ENCODE measurements at places on chromosomes 11 and 22.
A peak's percentile ranks its signal among the peaks of the same experiment; 100 is the strongest.

DNA sequence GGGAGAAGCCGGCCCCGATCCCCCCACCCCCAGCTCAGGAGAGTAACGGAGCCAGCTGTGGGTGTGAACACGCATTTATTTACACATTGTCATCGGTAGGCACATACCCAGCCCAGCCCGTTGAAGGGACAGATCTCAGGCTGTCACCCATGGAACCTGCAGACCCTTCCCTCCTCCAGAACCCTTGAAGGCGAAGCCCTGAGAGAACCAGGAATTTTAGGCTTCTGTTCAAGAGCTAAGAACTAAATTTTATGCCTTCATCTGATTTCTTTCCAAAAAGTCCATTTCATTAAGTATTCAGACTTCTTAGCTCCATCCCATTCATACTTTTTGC is 379 bp upstream of the BRMS1 start:
- DNase-seq = no peak

GRCh38 chr11:65918211-65919140 is at the start of gene C11orf68:
Gene C11orf68 (minus strand): TSS chr11:65919062. CDS start chr11:65919031, 31 bp downstream.
- DNase-seq = no peak

DNA sequence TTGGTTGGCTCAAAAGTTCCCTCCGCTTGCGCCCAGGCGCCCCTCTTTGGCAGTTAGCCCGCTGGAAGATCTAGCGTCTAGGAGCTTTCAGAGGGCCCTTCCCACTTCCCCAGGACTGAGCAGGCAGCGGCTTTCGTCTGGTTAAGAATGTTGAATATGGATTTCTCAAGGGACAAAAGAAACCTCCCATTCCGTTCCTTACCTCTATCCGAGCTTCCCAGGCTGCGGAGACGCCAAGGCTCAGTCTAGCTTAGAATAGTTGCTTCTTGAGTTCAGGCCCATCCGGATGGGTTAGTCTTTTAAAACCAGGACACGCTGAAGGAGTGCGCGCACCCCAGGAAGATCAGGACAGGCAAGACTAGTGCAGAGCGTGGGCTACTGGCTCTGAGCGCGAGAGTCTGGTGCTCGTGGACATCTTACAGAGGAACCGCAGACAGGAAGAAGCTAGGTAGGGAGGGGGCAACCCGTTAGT is 1.6 kb downstream of the NELL1 start:
- DNase-seq = no peak

- DNase-seq = peak; percentile 49
These were observed 81.1 kb upstream of the WNT7B start for GRCh38 chr22:46058091-46058420.

- no peak for DNase-seq
These were observed 12.1 kb downstream of the TAF1D start for GRCh38 chr11:93729129-93729616.

- DNase-seq = peak; percentile 48
These were observed 22.6 kb upstream of the PKNOX2 start for GRCh38 chr11:125141686-125142535.

GRCh38 chr11:75547617-75548058 is 14.4 kb upstream of the SERPINH1 start:
- peak; percentile 33 for DNase-seq

DNA sequence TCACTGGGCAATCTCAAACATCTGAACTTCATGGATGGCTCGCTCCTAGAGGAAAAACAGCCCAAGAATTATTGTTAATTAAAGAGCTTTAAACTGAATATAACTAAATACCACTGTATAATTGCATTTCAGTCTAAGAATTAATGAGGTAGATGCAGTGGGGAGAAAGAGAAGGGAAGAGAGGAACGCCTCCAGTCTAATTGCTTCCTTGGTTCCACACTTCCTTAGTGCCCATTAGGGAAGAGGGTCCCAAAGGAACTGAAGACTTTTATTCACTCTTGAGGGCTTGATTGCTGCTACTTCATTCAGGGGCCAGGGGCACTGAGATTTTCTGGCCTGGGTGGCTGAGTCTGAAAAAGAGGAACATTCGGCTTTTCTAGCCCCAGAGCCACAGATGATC is 11.8 kb upstream of the OR10G7 start:
- no peak for DNase-seq

DNA sequence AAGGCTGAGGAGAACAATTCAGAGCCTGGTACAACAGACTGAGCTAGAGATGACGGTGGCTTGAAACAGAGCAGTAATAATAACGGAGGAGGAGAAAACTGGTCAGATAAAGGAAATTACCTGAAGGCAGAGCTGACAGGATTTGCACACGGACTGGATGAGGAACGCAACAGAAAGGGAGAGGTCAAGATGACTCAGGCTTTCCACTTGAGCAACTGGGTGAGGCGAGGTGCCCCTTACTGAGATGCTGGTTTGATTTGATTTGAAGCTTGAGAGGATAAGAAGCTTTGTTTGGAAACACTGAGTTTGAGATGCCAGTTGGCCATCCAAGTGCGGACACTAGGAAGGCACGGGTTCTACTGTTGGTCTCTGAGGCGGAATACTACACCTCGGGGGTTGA is 35.4 kb upstream of the NRIP3 start:
- peak; percentile 18 for DNase-seq

DNA sequence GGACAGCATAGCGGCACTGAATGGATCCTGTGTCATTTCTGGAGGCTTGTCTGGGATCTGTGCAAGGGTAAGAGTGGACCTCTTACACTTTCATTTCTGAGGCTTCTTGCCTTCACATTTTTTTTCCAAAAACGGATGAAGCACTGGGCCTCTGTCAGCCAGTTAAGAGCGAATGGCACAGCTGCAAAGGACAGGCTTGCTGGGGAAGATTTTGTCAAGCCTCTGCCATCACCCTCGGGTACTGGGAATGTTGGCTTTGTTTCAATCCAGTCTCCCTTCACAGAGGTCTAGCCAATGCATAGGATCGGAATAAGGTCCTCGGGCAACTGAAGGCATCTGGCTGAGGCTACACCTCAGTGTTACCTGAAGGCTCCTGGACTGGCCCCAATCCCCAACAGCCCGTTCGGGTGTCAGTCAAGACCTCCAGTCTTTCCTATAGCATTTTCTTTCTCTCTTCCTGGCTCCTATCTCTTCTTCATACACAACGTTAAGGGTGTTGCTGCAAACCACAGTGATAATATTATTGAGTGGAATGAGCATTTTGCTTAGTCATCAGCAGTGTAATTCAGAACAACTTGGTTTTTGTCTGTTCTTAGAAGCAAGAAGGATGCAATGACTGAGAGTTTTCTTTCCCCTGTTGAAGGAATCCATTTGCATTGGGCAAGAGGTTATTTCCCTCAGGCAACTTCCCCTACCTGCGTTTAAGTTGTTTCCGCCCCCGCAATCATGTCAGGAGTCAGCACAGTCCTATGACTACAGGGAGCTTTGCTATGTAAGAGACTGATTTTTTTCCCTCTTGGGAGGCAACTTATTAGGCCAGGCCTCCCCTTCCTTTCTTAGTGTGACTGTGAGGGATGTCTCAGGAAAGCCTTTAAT is 22.8 kb downstream of the NPAT start:
- peak; percentile 43 for DNase-seq

GRCh38 chr11:125994509-125994908 is 48.7 kb downstream of the VSIG10L2 start:
- no peak for DNase-seq

GRCh38 chr11:130666781-130667251 is 218.4 kb downstream of the ADAMTS15 start:
- DNase-seq = no peak

DNA sequence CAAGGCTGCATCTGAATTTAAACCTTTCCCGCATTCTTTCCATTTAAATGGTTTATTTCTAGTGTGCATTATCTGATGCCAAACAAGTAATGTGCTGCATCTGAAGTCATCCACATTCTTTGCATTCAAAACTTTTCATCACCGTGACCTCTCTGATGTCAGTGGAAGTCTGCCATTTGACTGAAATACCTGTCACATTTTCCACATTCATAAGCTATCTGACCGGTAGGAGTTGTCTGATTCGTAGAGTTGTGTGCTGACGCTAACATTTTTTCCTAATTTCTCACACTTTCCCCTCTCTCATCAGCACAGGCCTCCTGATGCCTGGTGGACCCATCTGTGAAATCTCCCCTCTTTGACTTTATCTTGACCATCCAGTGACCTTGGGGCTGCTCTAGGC is 79.9 kb upstream of the BARX2 start:
- DNase-seq = no peak

GRCh38 chr11:30983776-30984441 is 385.6 kb downstream of the DCDC1 start:
- DNase-seq = no peak

DNA sequence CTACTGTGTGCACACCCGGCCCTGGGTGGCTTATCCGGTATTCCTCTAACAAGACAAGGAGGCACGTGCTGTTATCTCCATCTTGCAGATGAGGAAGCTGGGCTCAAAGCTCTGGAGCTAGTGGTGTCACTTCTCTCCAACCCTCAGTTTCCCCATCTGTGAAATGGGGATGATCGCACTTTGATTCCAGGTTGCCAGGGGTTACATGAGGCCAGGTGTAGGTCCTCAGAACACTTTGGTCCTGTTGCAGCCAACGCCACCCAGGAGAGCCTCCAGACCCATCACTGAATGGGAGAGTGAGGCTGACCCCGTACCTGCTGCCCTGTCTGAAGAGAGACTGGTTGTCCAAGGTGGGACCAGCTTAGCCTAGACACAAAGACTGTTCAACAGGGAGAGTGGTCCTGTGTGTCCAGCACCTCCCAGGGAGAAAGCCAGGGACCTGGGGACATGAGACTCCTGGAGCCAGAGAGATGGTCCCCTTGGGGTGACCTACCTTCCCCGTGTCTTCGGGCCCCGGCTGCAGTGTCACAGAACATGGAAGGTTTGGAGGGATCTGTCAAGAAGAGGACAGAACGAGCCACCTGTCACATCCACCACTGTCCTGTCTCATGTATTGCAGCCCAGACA is 41.0 kb downstream of the TPBGL start:
- DNase-seq = no peak

- no peak for DNase-seq
These were observed 1245.7 kb downstream of the BRD1 start for GRCh38 chr22:48581796-48582469.

- DNase-seq = no peak
These were observed 13.9 kb downstream of the DAGLA start for GRCh38 chr11:61693922-61694601.

- DNase-seq = no peak
These were observed 831.2 kb upstream of the CCDC90B start for GRCh38 chr11:84117394-84117793.

- DNase-seq = no peak
These were observed 76.0 kb downstream of the UBASH3B start for GRCh38 chr11:122731500-122731913.

DNA sequence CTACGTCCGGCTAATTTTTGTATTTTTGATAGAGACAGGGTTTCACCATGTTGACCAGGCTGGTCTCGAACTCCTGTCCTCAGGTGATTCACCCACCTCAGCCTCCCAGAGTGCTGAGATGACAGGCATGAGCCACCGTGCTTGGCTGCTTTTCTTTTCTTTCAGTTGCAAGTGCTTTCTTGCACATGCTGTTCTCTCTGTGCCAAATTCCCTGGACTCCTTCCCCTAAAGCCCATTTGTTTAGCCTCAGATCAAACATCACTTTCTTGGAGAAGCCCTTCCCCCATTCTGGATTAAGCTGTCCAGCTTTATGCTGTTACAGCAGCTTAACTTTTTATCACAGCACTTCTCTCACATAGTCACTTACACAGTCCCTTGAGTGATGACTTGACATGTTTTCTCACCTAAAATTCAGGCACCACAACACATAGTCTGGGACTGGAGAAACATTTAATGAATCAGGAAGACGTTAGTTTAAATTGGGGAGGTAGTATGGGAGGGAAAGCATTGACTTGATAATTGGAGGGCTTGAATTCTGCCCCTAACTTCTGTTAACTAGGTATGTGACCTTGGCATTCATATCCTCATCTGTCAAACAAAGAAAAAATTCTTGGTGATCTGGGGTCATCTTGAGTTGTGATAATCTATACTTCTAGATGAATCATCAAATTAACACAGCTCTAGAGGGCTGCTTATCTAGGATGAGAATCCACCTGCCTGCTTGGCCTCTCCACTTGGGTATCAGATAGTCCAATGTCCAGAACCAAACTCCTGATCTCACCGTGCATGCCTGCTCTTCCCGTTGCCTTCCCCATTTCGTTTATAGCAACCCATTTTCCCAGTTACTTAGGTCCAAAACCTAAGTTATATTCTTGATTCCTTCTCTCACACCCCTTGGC is 18.4 kb downstream of the ACO2 start:
- DNase-seq = no peak

DNA sequence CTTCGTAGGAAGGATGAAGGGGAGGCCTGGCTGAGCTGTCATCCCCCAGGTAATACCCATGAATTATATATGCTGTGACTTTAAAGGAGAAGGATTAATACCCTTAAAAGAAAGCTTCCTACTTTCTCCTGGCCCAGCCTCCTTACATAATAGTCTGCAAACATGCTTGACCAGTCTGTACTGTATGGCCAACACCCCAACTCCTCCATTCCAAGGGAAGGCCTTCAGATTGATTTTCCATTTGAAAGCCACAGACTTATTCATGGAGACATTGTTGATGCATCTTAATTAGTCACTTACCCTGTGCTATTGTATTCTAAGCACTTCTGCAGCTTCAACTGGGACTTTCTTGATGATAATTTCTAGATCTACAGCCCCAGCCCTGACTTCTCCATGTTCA is 2.0 kb downstream of the PAAF1 start:
- no peak for DNase-seq

DNA sequence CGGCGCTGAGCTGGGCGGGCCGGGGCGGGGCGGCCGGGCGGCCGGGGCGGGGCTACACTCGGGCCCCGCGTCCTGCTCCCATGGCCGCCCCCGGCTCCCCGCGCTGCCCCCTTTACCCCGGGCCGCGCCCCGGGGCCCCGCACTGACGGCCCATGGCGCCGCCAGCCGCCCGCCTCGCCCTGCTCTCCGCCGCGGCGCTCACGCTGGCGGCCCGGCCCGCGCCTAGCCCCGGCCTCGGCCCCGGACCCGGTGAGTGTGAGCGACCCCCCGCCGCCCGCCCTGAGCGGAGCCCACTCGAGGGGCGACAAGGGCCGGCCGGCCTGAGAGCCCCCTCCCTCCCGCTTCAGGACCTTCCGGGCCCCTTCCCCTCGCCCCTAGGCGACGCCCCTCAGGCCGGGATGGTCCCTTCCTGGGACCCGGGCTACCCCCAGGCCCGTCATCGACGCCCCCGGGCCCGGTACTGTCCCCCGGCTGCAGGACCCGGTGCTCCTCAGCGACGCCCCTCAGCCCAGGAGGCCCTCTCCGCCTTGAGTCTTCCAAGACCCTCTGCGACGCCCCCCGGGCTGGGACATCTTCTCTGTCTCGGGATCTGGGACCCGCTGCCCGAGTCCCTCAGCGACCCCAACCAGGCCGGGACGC is at the start of gene KREMEN1:
KREMEN1 (plus strand) TSS at position 57 of the 639 bp plus-strand sequence; CDS start at position 153, 96 bp downstream.
- DNase-seq = no peak

DNA sequence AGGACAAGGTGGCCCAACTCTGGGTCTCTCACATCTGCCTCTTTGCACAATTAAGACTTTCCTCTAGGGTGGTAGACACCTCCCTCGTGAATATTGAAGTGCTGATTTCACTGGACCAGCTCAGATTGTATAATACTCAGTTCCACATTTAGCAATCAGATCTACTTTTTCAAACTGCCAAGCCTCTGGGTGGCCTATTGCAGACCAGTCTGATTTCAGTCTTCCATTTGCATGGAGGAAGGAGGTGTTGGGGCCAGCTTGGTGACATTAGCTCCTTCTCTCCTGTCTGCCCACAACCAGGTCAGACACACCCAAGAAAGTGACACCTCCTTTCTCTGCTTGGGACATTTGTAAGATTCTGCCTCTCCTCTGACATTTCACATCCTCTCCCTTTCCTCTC is 78.2 kb downstream of the PPFIBP2 start:
- no peak for DNase-seq

Data from CD4-positive, alpha-beta T cell treated with Interleukin-4 for 1 hour (primary cell).